ENCODE measurements at places on chromosomes 2 and 18.
A peak's percentile ranks its signal among the peaks of the same experiment; 100 is the strongest.

- H3K4me3 ChIP-seq = no peak overlapping the region
- no peak overlapping the region for H3K27ac ChIP-seq
- H3K4me1 ChIP-seq = no peaks in the 10 kb centered on the region
- DNase-seq = no peak
- H3K36me3 ChIP-seq = no peaks in the 10 kb centered on the region
Measured at GRCh38 chr18:37282386-37283037, 283.1 kb downstream of the CELF4 start.

DNA sequence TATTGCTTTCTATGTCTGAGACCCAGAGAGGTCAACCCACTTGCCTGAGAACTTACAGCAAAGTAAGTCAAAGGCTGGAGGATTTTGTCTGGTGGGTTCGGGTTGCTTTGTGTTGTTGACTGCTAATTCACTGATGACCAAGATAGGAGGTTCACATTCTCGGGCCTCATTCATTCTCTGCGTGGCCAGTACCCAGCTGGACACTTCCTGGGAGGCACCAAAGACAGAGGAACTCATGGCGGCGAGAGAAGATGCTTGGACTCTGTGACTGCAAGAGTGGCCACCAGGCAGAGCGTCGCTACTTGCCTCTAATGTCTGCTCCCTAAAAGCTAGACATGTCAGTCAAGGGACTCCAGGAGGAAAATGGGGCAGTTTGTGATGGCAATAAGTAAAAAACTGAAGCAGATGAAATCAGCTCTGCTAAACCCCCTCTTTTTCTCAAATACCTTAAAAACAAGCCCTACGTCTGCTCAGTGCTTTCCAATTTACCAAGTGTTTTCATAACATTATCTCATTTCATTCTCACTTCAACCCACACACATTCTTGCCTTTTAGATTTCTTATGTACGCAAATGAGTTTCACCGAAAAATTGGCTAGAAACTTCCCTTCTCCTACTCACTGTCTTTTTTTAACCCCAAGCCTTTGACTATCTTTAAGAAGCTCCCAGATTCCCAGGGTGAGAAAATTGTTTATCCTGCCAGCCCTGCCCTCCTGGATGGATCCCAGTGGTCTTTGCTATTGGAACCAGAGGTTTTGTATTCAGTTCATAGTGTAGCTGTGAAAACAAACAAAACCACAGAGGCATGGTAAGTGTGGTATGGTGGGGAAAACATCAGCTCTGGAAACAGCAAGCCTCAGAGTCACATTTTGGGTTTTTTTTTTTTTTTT is 4.9 kb upstream of the LBH start:
- H3K27me3 ChIP-seq = no peaks in the 10 kb centered on the region
- no peak overlapping the region for H3K4me3 ChIP-seq
- DNase-seq = no peak
- peaks cover 47% of the 10 kb centered on the region for H3K4me1 ChIP-seq
- H3K36me3 ChIP-seq = no peaks in the 10 kb centered on the region
- H3K27ac ChIP-seq = peak overlapping the region; percentile 81

DNA sequence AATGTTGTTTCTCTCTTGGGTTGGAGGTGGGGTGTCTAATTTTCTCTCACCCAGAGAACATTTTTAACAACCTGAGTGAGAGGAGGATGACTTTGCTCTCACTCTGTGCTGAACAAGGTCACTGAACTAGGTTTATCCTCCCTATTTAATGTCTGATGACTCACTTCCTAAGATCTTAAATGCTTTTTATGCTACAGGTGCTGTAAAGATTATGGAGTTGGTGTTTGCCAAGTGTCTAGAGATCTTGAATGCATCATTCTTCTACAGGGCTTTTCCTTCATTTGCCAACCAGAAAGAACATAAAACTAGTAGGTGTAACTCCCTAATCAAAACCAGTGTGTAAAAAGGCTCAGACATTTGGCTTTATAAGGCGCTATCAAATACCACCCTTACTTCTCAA is 350.5 kb upstream of the ETAA1 start:
- H3K4me1 ChIP-seq = no peaks in the 10 kb centered on the region
- no peak overlapping the region for H3K4me3 ChIP-seq
- H3K27ac ChIP-seq = no peak overlapping the region
- no peaks in the 10 kb centered on the region for H3K36me3 ChIP-seq
- DNase-seq = no peak

- H3K27ac ChIP-seq = no peak overlapping the region
- DNase-seq = no peak
- H3K4me3 ChIP-seq = no peak overlapping the region
Measured at GRCh38 chr2:144451443-144451842, 68.5 kb downstream of the ZEB2 start.

DNA sequence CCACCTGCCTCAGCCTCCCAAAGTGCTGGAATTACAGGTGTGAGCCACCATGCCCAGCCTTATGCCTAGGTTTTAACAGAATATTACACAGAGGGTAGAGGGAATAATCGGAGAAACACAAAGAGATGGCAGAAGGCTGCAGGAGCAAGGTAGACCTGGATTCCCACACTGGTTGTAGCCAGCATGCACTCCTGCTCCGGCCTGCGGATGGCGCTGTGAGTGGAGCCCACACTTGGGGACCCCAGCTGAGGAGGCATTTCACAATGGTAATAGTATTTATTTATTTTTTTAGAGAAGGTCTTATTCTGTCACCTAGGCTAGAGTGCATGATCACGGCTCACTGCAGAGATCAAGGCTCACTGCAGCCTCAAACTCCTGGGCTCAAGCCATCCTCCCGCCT is 38.8 kb upstream of the DARS1 start:
- peaks cover 25% of the 10 kb centered on the region for H3K4me1 ChIP-seq
- H3K27me3 ChIP-seq = no peaks in the 10 kb centered on the region
- H3K4me3 ChIP-seq = no peak overlapping the region
- H3K27ac ChIP-seq = no peak overlapping the region

GRCh38 chr2:8022908-8023640 is 658.8 kb upstream of the ID2 start:
- peaks cover 5% of the 10 kb centered on the region for H3K27me3 ChIP-seq
- no peak for DNase-seq
- H3K36me3 ChIP-seq = no peaks in the 10 kb centered on the region
- H3K4me1 ChIP-seq = no peaks in the 10 kb centered on the region
- no peak overlapping the region for H3K4me3 ChIP-seq

DNA sequence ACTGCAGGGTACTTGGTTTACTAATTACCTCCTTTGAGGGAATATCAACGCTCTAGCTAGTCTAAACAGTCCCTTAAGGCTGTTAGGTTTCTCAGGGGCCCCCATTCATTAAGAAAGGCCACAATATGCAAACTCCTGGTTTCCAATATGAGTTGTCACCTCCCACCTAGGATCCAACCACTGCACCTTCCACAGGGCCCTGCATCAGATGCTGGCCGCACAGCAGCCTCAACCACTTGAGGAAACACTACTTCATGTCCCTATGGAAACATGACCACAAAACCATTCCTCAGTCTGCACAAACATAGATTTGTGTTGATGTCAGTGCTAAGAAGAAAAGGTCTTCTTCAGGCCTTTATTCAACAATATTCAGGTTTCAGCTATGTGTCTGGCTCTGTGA is 40.9 kb downstream of the STAT4 start:
- H3K4me3 ChIP-seq = no peak overlapping the region
- no peak for DNase-seq
- H3K4me1 ChIP-seq = no peaks in the 10 kb centered on the region

- no peaks in the 10 kb centered on the region for H3K36me3 ChIP-seq
- H3K4me1 ChIP-seq = peaks cover 16% of the 10 kb centered on the region
- H3K27me3 ChIP-seq = peaks cover 64% of the 10 kb centered on the region
- no peak overlapping the region for H3K27ac ChIP-seq
Measured at GRCh38 chr18:61335684-61336555, 2.7 kb downstream of the CDH20 start.

DNA sequence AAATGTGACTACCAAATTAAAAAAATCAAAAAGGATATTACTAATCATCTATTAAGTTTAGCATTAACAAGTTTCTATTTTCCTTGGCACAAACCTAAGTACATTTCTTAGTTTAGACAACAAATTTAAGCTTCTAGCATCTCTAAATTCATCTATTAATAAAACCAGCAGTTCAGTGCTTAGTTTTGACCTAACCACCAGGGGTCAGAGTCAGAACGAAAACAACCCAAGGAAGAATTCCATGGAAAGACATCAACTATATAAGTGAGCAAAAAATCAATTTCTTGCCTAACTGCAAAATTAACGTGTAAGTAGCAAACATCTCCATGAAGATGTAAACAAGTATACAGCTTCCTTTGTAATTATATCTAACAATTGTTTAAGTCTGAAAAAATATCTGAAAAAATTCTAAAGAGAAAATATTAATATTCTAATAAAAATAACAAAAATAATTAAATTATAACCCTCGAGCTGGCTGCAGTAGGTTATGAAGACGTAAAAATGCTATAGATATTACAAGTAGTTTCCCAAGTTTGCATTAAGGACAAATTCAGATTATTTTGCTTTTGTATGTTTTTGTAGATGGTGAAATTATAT is 83.7 kb downstream of the CERKL start:
- H3K27me3 ChIP-seq = peaks cover 24% of the 10 kb centered on the region
- H3K4me3 ChIP-seq = no peak overlapping the region
- no peak overlapping the region for H3K27ac ChIP-seq

DNA sequence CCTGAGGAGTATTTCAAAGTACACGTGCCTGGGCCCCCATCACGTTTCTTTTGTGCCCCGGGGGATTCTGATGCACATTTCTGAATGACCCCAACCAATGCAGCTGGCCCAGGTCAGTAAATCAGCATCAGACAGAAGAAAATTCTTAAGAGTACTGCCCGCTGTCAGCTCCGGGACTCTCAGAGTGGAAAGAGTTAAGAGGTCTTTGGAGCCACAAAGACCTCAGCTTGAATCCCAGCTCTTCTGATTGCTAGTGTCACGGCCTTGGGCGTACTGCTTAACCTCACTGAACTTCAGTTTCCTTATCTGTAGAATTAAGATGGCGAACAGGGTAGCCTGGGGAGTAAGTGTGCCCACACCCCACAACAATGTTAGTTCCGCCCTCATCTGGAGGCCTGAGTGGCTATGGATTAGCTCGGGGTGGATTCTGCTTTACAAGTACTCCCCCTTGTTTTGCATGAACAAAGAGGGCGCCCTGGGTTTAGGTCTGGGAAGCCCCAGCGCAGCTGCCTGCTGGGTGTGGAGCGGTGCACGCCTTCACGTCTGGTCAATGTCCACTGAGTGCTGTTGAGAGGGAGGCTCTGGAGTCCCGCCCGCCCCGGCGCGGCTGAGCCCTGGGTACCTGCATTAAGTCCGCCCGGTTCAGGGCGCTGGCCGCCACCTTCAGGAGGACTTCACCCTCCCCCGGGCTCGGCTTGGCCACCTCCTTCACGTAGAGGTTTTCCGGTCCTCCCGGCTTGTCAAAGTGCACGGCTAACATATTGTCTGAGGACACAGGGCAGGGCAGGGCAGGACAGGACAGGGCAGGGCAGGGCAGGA is 858 bp downstream of the TP53I3 start:
- H3K27me3 ChIP-seq = no peaks in the 10 kb centered on the region
- DNase-seq = peak; percentile 74
- H3K36me3 ChIP-seq = peaks cover 33% of the 10 kb centered on the region
- H3K27ac ChIP-seq = peak overlapping the region; percentile 98

DNA sequence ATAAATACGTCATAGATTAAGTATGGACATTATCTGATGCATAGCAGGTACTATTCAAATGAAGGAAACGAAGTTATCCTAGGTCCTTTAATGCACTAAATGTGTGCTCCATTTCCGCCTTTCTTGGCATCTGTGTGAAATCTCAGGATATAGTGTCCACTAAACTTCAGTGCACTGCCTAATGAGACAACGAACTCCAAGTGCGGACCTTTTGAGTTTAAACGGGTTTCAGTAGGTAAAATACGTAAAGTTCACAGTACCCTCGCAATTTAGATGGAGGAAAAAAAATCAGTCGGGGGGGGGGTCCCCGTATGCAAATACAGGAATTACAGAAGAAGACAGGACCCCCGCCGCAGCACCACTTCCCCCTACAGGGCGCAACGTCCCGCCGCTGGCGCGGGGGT is 729 bp upstream of the REL start:
- no peaks in the 10 kb centered on the region for H3K36me3 ChIP-seq
- peak overlapping the region; percentile 94 for H3K4me3 ChIP-seq
- peaks cover 53% of the 10 kb centered on the region for H3K4me1 ChIP-seq
- no peak for DNase-seq
- H3K27ac ChIP-seq = peak overlapping the region; percentile 97
- H3K27me3 ChIP-seq = no peaks in the 10 kb centered on the region

DNA sequence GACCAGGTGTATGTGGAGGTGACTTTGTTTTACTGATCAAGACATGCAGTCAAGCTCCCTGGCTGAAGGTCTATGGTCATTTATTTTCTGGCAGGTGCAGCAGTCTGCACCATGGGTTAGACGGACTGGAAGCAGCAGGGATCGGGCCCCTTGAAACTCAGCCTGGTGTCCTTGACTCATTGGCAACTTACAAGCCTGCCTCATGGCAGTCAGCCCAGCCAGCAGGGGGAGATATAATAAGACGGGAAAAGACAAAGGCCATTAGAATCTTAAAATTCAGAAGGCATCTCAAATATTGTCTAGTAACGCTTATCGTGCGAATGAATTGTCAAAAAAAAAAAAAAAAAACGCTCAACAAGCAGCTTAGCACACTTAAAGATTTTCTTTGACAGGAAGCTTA is 308.2 kb downstream of the EN1 start:
- H3K4me3 ChIP-seq = no peak overlapping the region
- H3K27me3 ChIP-seq = peaks cover 27% of the 10 kb centered on the region
- no peaks in the 10 kb centered on the region for H3K4me1 ChIP-seq
- H3K36me3 ChIP-seq = no peaks in the 10 kb centered on the region
- no peak overlapping the region for H3K27ac ChIP-seq
- DNase-seq = no peak

DNA sequence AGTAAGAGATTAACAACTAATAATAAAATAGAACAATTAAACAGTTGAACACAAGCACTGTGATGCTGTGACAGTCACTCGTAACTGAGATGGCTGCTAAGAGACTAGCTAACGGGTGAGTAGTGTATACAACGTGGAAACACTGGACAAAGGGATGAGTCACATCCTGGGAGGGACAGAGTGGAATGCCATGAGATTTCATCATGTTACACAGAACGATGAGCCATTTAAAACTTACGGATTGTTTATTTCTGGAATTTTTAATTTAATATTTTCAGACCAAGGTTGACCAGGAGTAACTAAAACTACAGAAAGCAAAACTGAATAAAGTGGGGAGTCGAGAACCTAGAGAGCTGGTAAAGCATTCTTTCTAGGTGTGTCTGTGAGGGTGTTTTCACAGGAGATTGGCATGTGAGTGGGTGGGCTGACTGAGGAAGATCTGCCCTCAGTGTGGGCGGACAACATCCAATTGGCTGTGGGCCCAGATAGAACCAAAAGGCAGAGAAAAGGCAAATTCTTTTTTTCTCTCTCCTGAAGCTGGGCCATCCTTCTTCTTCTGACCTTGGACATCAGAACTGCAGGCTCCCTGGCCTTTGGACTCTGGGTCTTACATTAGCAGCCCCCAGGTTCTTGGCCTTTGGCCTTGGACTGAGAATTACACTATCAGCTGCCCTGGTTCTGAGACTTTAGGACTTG is 14.6 kb downstream of the TMSB10 start:
- peaks cover 23% of the 10 kb centered on the region for H3K4me1 ChIP-seq
- H3K36me3 ChIP-seq = no peaks in the 10 kb centered on the region
- H3K27ac ChIP-seq = peak overlapping the region; percentile 91
- peak overlapping the region; percentile 34 for H3K4me3 ChIP-seq

Data from left ventricle myocardium inferior (tissue), 1 donor.